Right cardiac atrium (tissue), 5 donors: ENCODE measurements at places on chromosomes 5 and 9.

DNA sequence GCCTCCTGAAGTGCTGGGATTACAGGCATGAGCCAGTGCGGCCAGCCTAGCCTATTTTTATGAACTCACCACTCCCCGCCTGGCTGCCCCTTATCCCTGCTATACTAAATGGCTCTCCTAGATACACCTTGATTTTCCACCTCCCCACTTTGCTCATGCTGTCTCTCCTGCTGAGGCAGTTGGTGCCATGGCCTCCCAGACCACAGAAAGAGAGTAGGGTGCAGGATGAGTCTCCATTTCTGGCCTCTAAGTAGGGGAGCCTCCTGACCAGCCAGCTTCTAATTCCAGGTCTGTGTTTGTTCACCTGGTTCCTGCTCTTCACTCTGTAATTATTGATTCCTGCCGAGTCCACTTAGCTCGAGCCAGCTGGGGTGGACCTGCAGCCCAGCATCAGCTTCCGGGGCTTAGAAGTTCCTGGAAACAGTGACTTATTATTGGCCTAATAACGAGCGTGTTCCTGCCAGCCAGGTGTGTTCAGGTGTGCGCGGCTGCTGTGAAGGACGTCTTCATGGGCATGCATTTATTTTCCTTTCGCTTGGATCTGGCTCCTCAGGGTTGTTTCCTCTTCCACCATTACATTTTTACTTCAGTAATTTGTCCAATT lies 34.0 kb downstream of the ZNF618 start:
- no peak for DNase-seq

- peak; percentile 24 for DNase-seq
Observed at GRCh38 chr9:29514336-29514735, 1941.1 kb upstream of the C9orf72 start.

GRCh38 chr5:171524466-171524865 lies 105.0 kb downstream of the FGF18 start:
- no peak for DNase-seq

GRCh38 chr5:112356178-112356956 lies 62.7 kb downstream of the EPB41L4A start:
- no peak for DNase-seq

DNA sequence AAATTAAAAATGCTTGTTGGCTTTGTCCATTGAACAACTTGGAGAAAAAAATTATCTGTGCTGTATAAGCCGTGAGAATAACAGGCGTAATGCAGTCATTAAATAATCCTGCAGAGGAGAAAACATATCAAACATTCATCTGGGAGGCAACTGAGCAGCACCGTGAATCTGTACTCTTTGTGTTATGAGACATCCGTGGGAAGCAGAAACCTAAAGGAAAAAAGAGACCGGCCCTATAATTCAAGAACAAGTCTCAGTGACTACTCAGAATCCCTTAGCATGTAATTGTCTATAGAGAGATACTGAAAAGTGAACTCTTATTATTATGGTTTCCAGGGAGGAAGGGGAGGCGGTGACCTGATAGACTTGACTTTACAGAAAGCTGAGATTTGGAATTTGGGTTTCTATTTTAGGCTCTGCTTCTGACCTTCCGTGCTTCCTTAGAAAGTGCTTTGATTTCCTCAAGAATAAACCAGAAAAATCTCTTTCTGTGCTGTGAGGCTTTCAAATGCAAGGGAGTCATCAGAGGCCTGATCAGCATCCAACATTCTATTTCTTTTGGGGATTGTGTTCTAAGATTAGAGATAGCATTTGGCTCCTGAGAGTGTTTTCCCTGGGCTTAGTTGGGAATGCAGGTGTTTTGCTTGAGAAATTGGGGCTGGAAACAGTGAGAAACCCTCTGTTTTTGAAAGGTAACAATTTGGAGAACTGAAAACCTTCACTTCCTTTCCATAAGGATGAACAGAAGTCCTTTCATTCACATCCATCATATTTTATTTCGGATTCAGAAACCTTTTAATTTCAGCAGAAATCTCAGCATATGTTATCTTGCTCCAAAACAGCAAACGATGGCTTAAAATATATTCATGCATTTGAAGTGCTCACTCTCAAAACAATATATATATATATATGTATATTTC lies 296.7 kb downstream of the CSNK1G3 start:
- no peak for DNase-seq

DNA sequence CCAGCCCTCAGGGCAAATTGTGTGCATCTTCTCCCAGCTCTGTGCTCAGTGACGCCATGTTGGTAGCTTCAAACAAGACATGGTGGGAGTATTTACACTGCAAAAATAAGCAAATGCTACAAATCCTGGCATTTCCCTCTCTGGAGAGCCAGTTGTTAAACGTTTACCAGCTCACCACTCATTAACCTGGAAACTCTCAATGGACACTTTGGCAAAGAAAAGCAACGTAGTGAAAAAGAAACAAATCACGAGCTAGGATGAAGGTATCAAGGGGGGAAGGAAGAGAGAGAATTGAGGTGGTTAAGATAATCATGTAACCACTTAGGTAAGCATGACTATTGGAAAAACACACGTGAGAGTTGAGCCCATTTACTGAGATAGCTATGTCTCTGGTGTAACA lies 72.5 kb downstream of the MRPS30 start:
- DNase-seq = no peak

DNA sequence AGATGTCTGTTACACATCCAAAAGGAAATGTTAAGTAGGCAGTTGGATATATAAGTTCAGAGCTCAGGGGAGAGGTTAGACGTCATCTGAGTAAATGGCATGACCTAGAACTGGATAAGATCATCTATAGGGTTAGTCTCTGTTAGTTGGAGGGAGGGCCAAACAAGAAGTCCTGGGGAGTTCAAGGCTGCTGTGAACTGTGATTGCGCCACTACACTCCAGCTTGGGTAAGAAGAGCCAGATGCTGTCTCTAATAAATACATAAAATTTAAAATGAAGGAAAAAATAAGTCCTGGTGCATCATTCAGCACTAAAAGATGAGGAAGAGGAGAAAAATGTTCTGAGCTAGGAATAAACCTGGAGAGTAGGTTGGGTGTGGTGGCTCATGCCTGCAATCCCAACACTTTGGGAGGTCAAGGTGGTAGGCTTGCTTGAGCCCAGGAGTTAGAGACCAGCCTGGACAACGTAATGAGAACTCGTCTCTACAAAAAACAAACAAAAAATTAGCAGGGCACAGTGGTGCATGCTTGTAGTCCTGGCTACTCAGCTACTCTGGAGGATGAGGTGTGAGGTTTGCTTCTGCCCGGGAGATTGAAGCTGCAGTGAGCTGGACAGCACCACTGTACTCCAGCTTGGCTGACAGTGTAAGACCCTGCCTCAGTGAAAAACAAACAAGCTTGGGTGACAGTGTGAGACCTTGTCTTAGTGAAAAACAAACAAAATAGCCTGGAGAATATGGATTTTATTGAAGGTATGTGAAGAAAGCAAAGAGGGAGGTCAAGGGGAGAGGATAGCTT lies 123.6 kb downstream of the ACTBL2 start:
- no peak for DNase-seq

GRCh38 chr5:127878174-127878750 lies 175.1 kb downstream of the CCDC192 start:
- no peak for DNase-seq
